ENCODE measurements at places on chromosomes 7 and 10.

GRCh38 chr7:46286356-46286755, 365.3 kb upstream of the IGFBP3 start:
- ATAC-seq, result no peak

GRCh38 chr10:79202188-79203013, 133.6 kb downstream of the ZMIZ1 start:
- ATAC-seq, result peak; percentile 68

GRCh38 chr10:102613785-102614184, 30.5 kb upstream of the TRIM8 start:
- ATAC-seq, result no peak

DNA sequence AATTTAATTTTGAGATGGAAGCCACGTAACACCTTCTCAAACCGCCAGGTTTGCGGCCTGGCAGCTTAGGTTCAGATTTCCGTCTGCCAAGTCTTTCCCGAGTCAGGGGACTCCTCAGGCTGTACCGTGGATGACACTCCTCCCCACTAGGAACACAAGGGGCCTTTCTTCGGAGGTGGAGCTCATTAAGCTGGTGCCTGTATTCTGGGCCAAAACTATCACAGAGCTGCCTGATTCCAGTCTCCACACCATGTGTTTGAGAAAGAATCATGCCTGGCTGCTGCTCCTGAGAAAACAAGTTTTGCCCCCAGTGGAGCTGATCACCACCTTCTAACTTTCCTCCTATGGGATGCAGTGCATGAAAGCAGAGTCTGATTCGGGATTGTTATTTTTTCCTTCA, 44.8 kb downstream of the TMEM209 start:
- no peak for ATAC-seq

GRCh38 chr7:122791959-122792545, 89.3 kb upstream of the RNF148 start:
- no peak for ATAC-seq

DNA sequence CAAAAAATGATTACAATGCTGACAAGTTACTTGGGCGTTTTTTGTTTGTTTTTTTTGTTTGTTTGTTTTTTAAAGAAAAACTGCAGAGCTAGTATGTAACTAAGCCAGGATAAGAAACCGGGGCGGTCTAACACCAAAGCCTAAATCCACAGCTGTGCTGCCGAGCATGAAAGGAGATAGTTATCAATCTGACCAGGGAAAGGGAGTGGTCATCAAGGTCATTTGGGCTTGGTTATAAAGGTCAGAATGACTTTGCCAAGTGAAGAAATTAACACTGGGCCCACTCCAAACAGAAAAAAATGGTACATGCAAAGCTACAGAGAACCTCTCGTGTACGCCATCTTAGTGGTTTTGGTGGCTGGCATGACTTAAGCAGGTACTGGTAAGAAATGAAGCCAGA, 104.7 kb downstream of the SRPK2 start:
- no peak for ATAC-seq

DNA sequence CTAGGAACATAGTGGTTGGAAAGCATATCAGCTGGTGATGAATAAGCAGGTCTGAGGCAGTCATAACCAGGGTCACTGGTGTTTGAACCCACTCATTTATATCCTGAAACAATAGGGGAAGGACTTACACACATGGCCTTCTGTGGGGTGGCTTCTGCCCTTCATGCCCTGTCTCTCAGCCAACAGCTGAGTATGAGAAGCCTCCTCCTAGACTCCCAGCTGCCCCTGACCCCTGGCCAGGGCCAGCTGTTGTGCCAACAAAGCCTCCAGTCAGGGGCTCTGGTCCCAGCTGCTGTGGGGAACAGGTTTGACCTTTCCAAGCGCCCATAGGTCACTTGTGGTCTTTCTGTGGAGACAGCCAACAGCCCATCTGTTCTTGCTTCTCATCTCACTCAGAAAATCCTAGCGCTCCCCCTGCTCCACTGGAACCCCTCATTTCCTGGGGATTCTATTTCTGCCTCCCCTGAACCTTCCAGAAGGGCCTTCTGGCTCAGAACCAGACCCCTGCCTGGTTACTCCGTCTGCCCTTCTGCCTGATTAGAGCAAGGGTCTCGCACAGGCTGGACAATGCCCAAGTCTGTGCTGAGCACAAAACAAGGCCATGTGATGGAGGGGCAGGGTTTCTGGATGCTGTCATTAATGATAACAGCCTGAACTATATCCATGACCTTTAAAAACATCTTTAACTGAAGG, 9.7 kb upstream of the PURB start:
- no peak for ATAC-seq

DNA sequence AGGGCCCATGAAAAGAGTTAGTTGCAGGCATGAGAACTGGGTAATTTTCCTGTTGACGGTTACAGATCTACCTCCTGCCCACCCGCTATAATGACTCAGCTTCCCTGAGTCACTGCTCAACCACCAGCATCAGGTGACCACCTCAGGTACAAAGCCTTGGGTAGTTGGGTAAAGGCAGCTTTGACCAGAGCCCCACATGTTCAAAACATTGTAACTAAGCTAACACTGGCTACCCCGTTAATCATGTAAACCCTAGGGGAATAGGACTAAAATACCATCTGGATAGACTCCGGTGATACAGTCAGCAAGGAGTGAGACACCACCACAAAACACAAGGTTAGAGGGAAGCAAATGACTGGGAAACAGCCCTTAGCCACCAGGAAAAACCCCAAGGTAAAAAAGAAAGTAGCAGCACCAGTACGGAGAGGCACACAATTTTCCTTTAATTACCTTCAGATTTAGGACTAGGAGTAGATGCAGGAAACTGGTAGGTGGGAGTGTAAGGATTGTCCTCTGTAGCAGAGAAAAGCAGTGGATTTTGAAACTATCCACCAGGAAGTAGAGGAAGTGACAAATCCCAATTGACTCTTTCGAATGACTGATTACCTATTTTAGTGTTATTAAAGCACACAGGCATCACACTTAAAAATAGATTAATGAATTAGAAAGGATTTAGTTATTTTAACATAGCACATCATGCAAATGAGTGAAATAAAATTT, 103.5 kb upstream of the PDLIM1 start:
- peak; percentile 57 for ATAC-seq

GRCh38 chr7:17659126-17659525, 281.2 kb downstream of the SNX13 start:
- ATAC-seq, result no peak

Measured in stimulated activated memory B cell treated with anti-CD40 and anti-IgM and Interleukin-4, amounts not matched to agents 10 μg/mL and 1 μg/mL and 100 μg/mL, for 72 hours (primary cell).